ENCODE measurements at places on chromosomes 1 and 21.

- no peak for DNase-seq
Observed at GRCh38 chr1:189432753-189433152, 1044.9 kb downstream of the BRINP3 start.

DNA sequence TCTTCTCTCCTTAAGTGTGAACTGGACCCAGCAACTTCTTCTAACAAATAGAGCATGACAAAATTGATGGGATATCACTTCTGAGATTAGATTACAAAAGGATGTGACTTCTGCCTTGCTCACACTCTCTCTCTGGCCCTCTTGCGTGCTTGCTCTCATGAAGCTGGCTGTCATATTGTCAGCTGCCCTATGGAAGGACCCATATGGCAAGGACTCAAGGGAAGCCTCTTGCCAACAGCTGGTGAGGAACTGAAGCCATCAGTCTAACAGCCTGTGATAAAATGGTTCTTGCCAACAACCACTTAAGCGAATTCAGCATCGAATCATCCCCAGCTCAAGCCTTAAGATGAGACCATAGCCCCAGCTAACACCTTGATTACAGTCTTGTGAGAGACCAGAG is 4.8 kb upstream of the TLR5 start:
- DNase-seq = peak; percentile 93

DNA sequence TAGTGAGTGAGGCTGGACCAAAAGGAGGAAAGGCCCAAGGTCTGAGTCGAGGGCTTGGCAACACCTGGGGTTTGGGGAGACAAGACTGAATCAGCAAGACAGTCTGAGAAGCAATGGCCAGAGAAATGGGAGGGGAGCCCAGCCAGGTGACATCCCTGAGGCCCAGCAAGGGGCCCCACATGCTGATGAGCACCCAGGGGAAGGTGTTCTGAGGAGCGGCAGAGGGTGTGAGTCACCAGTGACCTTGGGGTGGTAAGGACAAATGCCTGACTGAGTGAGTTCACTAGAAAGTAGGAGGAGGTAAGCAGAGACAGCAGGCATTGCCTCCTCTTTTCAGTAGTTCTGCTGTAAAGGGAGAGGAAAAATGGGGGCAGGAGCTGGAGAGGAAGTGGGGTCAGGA is 192.4 kb upstream of the GALNT2 start:
- no peak for DNase-seq

DNA sequence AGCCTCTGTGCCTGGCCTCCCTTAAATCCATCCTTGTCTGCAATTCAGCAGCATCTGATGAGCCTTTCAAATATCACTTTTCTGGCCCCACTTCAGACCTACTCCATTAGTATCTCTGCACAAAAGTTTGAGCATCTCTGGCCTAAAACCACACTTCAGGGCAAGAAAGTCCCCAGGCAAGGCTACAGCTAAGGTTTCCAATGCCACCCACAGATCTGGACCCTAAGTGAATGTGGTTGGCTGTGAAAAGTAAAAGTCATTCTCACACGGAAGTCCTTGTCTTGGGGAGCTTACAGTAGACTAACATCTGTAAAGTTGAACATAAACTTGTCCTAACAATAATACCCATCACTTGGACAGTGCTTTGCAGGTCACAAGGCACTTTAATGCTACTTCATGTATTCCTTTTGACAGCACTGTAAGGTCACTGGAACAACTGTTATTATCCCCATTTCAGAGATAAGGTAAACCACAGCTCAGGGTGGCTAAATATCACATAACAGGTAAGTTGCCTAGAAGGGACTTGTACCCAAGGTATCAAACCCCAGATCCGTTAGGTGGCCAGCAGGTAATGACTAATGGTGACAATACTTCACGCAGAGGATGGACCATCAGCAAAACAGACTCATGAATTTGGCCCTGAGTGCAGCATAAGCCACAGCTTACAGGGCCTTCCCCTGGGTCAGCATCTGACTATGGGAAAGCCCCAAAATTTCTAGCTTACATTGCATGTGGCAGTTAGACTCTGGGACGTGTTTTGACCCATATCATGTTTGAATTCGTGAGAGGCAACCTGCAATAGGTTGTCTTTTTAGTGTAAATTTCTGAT is 356.0 kb downstream of the HHAT start:
- no peak for DNase-seq

DNA sequence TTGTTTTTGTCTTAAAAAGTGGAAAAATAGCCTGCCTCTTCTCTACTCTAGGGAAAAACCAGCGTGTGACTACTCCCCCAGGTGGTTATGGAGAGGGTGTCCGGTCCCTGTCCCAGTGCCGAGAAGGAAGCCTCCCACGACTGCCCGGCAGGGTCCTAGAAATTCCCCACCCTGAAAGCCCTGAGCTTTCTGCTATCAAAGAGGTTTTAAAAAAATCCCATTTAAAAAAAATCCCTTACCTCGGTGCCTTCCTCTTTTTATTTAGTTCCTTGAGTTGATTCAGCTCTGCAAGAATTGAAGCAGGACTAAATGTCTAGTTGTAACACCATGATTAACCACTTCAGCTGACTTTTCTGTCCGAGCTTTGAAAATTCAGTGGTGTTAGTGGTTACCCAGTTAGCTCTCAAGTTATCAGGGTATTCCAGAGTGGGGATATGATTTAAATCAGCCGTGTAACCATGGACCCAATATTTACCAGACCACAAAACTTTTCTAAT is 35.0 kb upstream of the TDRD10 start:
- DNase-seq = no peak

DNA sequence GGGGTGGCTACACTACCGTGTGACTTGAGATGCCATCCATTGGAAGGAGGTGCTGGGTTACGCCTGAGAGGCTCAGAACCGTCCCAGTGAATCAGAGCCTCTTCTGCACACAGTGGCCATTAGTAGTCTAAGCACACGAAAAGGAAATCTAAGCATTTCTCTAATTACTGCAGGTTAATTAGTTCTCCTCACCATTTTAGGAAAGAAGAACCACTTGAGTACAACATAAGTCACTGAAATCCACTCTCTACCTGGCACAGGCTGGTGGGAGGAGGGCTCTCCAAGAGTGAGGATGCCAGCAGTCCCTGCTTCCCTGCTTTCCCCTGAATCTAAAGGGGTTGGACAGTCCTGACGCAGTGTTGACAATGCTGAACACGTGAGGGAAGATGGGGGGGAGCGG is 606.3 kb downstream of the NPHP4 start:
- DNase-seq = no peak

GRCh38 chr1:55168353-55168752 is 46.8 kb downstream of the USP24 start:
- no peak for DNase-seq

- no peak for DNase-seq
Observed at GRCh38 chr1:67632356-67632755, 52.6 kb upstream of the GADD45A start.

DNA sequence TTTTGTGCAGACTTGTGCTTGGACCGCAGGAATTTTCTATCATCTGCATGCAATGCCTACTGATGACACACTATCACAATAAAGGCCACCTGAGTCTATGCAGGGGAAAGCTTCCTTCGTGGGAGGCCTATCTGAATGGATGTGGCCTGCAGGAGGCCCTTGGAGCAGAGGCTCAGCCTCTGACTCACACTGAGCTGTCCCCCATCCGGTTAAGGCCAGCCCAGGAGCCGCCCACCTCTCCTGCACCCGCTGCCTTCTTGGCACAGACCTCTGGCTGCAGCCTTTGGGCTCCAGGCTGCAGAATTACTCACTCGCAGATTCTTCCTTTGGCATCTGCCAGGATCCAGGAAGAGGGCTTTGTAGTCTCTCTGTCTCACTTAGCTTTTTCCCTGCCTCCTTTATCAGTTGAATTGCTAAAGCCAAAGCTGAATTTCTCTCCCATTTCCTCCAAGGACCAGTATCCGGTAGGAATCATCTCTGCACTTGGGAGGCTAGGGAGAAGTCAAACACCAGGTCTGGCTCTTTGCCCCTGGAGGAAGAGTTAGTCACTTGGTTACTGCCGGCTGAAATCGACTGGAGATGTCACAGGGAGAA is 65.1 kb upstream of the JUN start:
- DNase-seq = no peak

- DNase-seq = no peak
Observed at GRCh38 chr1:83499998-83500397, 498.9 kb downstream of the TTLL7 start.

- DNase-seq = no peak
Observed at GRCh38 chr1:109627692-109628399, 8.2 kb downstream of the AMPD2 start.

DNA sequence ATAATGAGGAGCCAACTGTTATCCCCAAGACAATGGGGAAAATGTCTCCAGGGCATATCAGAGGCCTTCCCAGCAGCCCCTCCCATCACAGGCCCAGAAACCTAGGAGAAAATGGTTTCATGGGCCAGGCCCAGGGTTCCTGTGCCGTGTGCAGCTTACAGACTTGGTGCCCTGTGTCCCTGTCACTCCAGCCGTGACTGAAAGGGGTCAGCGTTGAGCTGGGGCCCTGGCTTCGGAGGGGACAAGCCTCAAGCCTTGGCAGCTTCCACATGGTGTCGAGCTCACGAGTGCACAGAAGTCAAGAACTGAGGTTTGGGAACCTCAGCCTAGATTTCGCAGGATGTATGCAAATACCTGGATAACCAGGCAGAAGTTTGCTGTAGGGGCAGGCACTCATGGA is 18.1 kb downstream of the SIPA1L2 start:
- DNase-seq = no peak

GRCh38 chr1:86419277-86419903 is 4.6 kb upstream of the CLCA2 start:
- peak; percentile 48 for DNase-seq

- no peak for DNase-seq
Observed at GRCh38 chr1:247330548-247331171, 1.0 kb downstream of the ZNF496 start.

Measured in NCI-H2171 treated with DMSO at 0.1 percent for 48 hours (cell line).